ENCODE measurements at places on chromosomes 1 and 21. TPM values are rescaled to one million over a fixed set of nuclear protein-coding genes. Genes with fewer than 3 reads are reported as not detected.

- H3K36me3 ChIP-seq, result no peaks in the 10 kb centered on the region
- no peak overlapping the region for H3K4me3 ChIP-seq
- no peaks in the 10 kb centered on the region for H3K27me3 ChIP-seq
- H3K4me1 ChIP-seq, result no peaks in the 10 kb centered on the region
- H3K27ac ChIP-seq, result no peak overlapping the region
These were observed 27.3 kb upstream of the PDPN start for GRCh38 chr1:13556224-13556764.

GRCh38 chr1:44985747-44986359 is 542 bp downstream of the EIF2B3 start:
- no peaks in the 10 kb centered on the region for H3K36me3 ChIP-seq
- peak overlapping the region; percentile 49 for H3K27ac ChIP-seq
- peaks cover 8% of the 10 kb centered on the region for H3K4me1 ChIP-seq
- peak overlapping the region; percentile 72 for H3K4me3 ChIP-seq
- DNase-seq, result no peak
- H3K27me3 ChIP-seq, result no peaks in the 10 kb centered on the region

GRCh38 chr1:147647796-147648633 is 22.3 kb downstream of the ACP6 start:
- no peaks in the 10 kb centered on the region for H3K36me3 ChIP-seq
- H3K4me3 ChIP-seq, result no peak overlapping the region
- no peak for DNase-seq
- no peaks in the 10 kb centered on the region for H3K4me1 ChIP-seq

GRCh38 chr1:147241934-147242448 is 493 bp upstream of the CHD1L start:
- no peak for DNase-seq
- no peaks in the 10 kb centered on the region for H3K36me3 ChIP-seq
- no peaks in the 10 kb centered on the region for H3K27me3 ChIP-seq
- peak overlapping the region; percentile 95 for H3K27ac ChIP-seq

Gene GPR161
- 6.7 TPM for total RNA-seq

DNA sequence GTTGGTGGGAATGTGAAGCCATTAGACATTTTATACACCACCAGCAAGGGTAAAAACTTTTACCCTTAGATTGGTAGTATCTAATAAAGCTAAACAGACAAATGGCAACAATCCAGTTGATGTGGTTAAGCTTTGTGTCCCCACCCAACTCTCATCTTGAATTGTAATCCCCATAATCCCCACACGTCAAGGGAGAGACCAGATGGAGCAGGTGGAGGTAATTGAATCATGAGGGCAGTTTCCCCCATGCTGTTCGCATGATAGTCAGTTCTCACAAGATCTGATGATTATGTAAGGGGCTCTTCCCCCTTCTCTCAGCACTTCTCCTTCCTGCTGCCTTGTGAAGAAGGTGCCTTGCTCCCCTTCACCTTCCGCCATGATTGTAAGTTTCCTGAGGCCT is 602.3 kb downstream of the NUF2 start:
- DNase-seq, result no peak
- no peaks in the 10 kb centered on the region for H3K4me1 ChIP-seq

- no peaks in the 10 kb centered on the region for H3K27me3 ChIP-seq
- DNase-seq, result no peak
- no peaks in the 10 kb centered on the region for H3K36me3 ChIP-seq
- H3K4me3 ChIP-seq, result no peak overlapping the region
- H3K4me1 ChIP-seq, result peaks cover 5% of the 10 kb centered on the region
- H3K27ac ChIP-seq, result no peak overlapping the region
These were observed 5.5 kb downstream of the CACYBP start for GRCh38 chr1:175005085-175005783.

DNA sequence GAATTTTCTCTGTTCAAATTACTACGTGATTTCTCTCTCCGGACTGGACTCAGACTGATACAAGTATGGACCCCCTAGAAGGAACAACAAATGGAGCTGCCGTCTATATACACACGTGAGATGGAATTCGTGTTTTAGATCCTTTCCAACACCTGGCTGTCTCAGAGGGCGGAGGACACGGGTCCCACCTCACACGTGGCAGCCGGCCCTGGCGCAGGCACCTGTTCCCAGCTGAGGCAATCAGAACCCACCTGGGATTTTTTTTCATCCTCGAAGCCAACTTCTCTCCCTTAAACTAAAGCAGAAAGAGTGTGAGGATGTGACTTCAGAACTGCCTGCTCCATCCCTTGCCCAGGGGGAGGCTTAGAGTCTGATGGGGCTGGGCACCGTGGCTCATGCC is 34.1 kb upstream of the SCCPDH start:
- H3K36me3 ChIP-seq, result no peaks in the 10 kb centered on the region
- H3K4me1 ChIP-seq, result peaks cover 4% of the 10 kb centered on the region
- H3K27me3 ChIP-seq, result no peaks in the 10 kb centered on the region

Gene LYSMD1
- 17.0 TPM for total RNA-seq

DNA sequence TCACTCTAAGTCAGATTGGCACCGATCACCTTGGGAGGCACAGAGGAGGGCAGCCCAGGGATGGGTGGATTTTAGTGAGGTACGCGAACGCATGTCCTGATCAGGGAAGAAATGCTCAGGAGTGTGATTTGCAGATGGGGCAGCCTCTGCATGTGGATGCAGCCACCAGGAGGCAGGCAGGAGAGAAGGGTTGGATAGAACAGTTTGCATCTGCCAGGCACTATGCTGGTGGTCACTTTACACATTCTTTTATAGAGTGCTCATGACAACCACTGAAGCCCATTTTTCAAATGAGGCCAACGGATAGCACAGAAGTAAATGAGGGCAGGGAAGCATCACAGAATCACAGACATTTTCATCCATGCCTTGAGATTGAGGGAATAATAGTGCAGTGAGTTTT is 5.7 kb downstream of the LAMB3 start:
- H3K27ac ChIP-seq, result no peak overlapping the region
- DNase-seq, result no peak
- no peaks in the 10 kb centered on the region for H3K36me3 ChIP-seq

DNA sequence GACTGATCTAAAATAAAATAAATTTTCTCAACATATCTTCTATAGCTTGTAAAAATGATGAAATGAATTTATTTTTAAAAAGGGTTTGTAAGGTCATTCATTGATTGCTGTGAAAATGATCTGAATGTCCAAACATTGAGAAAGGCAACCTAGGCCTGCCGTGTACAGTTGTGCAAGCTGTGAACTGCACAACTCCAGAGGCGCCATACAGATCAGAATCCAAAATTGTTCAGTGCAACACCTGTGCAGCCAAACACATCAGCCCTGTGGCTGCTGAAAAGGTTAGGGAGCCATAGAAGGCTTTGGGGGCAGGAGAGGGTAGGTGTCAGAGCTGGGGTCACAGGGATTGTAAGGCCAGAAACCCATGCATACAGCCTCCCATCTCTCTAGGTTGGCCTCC is 9.9 kb upstream of the ZC3H12A start:
- no peak for DNase-seq
- no peaks in the 10 kb centered on the region for H3K27me3 ChIP-seq
- no peak overlapping the region for H3K4me3 ChIP-seq

Gene ANP32E
- 10.5 TPM for total RNA-seq

DNA sequence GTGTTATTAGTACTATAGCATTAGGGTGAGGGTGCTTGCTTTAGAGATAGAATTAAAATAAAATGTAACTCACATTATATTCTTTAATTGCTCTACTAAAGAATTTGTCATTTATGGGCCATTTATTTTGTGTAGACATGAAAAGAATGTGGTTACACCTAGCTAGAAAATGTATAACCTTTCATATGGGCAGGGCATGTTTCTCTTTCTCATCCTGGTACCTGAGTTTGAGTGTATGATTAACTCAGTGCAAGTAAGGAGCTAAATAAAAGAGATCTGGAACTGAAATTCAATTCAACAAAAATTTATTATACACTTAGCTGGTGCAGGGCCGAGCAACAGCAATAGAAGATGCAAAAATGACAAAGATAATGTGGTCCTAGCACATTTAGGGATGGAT is 47.4 kb downstream of the MAP3K7CL start:
- no peak for DNase-seq
- no peak overlapping the region for H3K4me3 ChIP-seq
- no peak overlapping the region for H3K27ac ChIP-seq
- H3K4me1 ChIP-seq, result peaks cover 10% of the 10 kb centered on the region
- no peaks in the 10 kb centered on the region for H3K36me3 ChIP-seq

GRCh38 chr1:231883382-231883781 is 256.8 kb downstream of the DISC1 start:
- H3K4me1 ChIP-seq, result no peaks in the 10 kb centered on the region
- no peak overlapping the region for H3K4me3 ChIP-seq
- H3K36me3 ChIP-seq, result no peaks in the 10 kb centered on the region
- no peak for DNase-seq
- no peak overlapping the region for H3K27ac ChIP-seq
- no peaks in the 10 kb centered on the region for H3K27me3 ChIP-seq

GRCh38 chr1:169144941-169145626 is 38.6 kb downstream of the ATP1B1 start:
- no peaks in the 10 kb centered on the region for H3K36me3 ChIP-seq
- no peak for DNase-seq
- no peaks in the 10 kb centered on the region for H3K4me1 ChIP-seq
- no peak overlapping the region for H3K27ac ChIP-seq
- no peaks in the 10 kb centered on the region for H3K27me3 ChIP-seq

- H3K36me3 ChIP-seq, result no peaks in the 10 kb centered on the region
- H3K4me3 ChIP-seq, result no peak overlapping the region
- no peak overlapping the region for H3K27ac ChIP-seq
These were observed 287.8 kb upstream of the RGS18 start for GRCh38 chr1:191870490-191870889.

DNA sequence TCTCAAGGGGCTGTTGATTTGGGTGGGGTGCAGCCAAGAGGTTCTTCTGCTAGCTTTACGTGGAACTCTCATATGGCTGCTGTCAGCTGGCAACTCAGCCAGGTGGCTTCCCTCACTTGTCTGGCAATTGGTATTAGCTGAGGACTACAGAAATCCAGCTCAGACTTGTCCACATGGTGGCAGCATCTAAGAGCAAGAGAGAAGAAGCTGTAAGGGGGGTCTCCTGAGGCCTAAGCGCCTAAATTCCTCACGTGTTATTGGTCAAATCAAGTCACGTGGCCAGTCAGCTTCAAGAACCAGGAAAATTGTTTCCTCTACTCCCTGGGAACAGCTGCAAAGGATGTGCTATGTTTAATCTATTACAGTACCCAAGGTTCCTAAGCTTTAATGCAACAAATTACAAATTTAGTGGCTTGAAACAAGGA is 4.2 kb upstream of the DYRK3 start:
- H3K4me3 ChIP-seq, result no peak overlapping the region
- H3K27me3 ChIP-seq, result no peaks in the 10 kb centered on the region
- peaks cover 7% of the 10 kb centered on the region for H3K4me1 ChIP-seq
- no peak overlapping the region for H3K27ac ChIP-seq
- no peaks in the 10 kb centered on the region for H3K36me3 ChIP-seq
- DNase-seq, result peak; percentile 68

Gene MAEL
- total RNA-seq, result 181 TPM

- peaks cover 51% of the 10 kb centered on the region for H3K4me1 ChIP-seq
- H3K36me3 ChIP-seq, result no peaks in the 10 kb centered on the region
- peak overlapping the region; percentile 88 for H3K27ac ChIP-seq
- DNase-seq, result no peak
These were observed 130.6 kb downstream of the EDEM3 start for GRCh38 chr1:184624051-184624450.

DNA sequence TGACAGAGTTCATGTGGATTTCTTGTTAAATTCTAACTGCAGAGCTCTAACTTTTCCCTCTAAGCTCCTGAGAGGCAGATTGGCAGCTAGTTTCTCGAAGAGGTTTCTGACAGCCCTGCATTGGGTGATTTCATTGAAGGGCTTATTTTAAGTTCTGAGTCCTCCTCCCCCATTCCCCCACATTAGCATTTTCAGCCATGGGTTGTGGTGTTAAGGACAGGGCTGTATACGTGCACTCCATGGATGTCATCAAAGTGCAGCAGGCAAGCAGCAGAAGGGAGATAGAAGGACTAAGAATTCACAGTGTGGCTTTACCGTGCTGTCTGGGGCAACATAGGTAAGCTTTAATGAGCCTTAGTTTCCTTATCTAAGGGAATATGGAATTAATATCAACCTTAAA is 19.0 kb downstream of the CRYZ start:
- no peak overlapping the region for H3K4me3 ChIP-seq
- H3K27ac ChIP-seq, result no peak overlapping the region
- H3K27me3 ChIP-seq, result no peaks in the 10 kb centered on the region
- H3K4me1 ChIP-seq, result no peaks in the 10 kb centered on the region

GRCh38 chr1:165629848-165630628 is 996 bp upstream of the MGST3 start:
- no peak for DNase-seq
- peaks cover 30% of the 10 kb centered on the region for H3K4me1 ChIP-seq
- H3K36me3 ChIP-seq, result no peaks in the 10 kb centered on the region
- H3K27ac ChIP-seq, result peak overlapping the region; percentile 91
- H3K27me3 ChIP-seq, result no peaks in the 10 kb centered on the region

Gene PPIAL4G
- total RNA-seq, result not detected

DNA sequence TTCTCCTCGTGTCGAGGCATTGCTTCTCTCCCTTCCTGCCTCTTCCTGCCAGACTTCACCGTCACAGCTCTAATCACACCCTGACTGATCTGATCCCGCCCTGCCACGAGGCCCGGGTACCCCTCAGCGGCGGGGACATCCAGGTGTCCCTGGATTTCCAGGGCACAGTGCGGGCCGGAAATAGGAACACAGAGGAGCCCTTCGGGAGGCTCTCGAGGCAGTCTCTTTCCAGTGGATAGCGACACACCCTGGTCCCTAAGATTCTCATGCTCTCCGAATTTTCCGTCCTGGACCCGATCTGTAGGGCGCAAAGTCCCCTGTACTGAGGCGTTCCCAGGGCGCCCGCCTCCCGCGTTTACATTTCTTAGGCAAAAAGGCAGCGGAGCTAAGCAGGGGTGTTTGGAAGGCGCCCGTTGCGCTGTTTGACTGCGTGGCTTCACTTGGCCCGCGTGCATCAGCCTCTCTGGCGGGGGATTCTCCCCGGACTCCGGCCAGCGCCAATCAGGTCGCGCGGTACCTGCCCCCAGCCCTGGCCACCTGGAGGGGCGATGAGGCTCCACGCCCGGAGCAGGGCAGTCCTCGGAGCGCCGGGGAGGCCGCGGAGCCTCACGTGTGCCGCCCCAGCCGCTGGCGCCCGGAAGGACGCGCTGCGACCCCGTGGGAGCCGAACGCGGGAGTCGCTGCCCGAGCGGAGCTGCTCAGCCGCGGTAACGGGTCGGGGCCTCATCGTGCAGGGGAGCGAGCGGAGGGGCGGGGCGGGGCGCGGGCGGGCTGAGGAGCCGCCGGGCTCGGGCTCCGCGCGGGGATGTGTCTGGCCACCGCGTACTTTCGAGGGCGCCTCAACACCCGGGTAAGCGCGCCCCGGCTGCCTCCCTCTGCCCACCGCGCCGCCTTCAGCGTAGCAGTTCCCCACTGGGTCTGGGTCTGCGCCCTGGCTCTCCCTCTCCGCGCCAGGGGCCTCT is at the start of gene FAM163A:
TSS of gene FAM163A (plus strand) at position 575 of the 962 bp plus-strand sequence. CDS start 69,807 bp downstream, outside the sequence.
- no peaks in the 10 kb centered on the region for H3K27me3 ChIP-seq
- H3K4me3 ChIP-seq, result peak within 1 kb of the TSS; percentile 59
- no peaks in the 10 kb centered on the region for H3K36me3 ChIP-seq
- H3K27ac ChIP-seq, result no peak within 1 kb of the TSS
- DNase-seq, result no peak

Gene LCE2B
- not detected for total RNA-seq

Gene REN
- total RNA-seq, result not detected

GRCh38 chr1:77459881-77460280 is 178.1 kb downstream of the AK5 start:
- DNase-seq, result no peak
- H3K27ac ChIP-seq, result no peak overlapping the region
- no peaks in the 10 kb centered on the region for H3K36me3 ChIP-seq
